ENCODE measurements at places on chromosomes 5 and 9. TPM values are rescaled to one million over a fixed set of nuclear protein-coding genes. Genes with fewer than 3 reads are reported as not detected.

- DNase-seq: no peak
Measured at GRCh38 chr9:121023064-121023463, 27.0 kb downstream of the C5 start.

Gene MARVELD2
- 50.3 TPM for total RNA-seq

DNA sequence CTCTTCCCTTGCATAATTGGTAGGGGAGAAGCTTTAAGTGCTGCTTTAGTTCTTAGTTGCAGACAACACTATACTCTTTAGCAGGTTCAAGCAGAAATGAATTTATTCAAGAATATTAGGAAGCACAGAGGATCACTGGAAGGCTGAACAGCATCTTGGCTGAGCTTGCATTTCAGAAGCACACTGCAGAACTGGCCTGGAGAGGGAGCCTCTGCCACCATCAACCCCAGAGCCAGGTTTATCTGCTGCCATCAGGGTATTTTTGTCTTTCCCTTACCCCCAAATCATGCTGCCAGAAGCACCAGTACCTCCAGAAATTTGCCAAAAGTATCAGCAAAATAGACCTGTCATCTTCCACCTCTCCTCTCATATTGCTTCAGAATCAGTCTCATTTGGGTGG is 440.7 kb downstream of the DMAC1 start:
- no peak for DNase-seq

GRCh38 chr5:15425766-15426165 is 74.2 kb upstream of the FBXL7 start:
- no peak for DNase-seq

DNA sequence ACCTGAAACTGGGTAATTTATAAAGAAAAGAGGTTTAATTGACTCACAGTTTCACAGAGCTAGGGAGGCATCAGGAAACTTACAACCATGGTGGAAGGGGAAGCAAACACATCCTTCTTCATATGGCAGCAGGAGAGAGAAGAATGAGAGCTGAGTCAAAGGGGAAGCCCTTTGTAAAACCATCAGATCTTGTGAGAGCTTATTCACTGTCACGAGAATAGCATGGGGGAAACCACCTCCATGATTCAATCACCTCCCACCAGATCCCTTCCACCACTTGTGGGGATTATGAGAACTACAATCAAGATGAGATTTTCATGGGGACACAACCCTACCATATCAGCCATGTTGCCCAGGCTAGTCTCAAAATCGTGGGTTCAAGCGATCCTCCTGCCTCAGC is 143.4 kb downstream of the FGF18 start:
- DNase-seq: no peak
